Natural killer cell (primary cell): ENCODE measurements at places on chromosomes 16 and 17. TPM values are rescaled to one million over a fixed set of nuclear protein-coding genes. Genes with fewer than 3 reads are reported as not detected.

Gene LCAT
- total RNA-seq, result 7.1 TPM

Gene CES4A
- 8.8 TPM for total RNA-seq

Gene GPR179
- total RNA-seq, result not detected

Gene PYDC1
- not detected for total RNA-seq

Gene CDC27
- total RNA-seq, result 78.8 TPM

Gene NHLRC4
- 0.28 TPM for total RNA-seq

Gene GALR2
- 0.27 TPM for total RNA-seq

Gene CMTM1
- 4.4 TPM for total RNA-seq

Gene KRT9
- total RNA-seq, result not detected

Gene ARL17A
- 23.4 TPM for total RNA-seq

Gene TBC1D3E
- total RNA-seq, result not detected
